GM23248 (cell line): ENCODE measurements at places on chromosomes 6 and 20.

DNA sequence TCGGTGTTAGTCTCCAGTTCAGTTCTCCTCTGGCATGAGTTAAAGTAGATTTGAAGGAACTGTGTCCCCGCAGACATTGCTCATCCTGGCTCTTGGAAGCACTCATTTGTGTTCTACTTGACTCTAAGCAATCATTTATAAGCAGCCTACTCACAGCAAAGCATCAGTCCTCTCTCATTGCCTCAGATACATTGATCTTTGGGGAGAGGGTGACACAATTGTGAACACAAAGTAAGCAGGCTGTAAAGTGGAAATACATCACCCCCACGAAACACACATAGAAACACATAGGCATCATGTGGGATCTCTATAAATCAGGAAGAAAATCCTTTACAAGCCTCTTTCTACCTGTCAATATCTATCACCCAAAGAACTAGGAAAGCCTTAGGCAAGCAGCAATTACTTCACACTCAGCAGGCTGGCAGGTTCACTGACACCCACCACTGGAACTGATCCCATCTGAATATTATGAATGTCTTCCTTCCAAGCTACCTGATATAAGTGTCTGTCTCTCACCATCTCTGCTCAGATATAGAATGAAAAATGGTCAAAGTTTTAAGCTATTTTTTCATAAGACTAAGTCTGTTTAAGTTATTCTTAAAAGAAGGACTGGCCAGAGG lies 675.8 kb downstream of the HACE1 start:
- DNase-seq: no peak

DNA sequence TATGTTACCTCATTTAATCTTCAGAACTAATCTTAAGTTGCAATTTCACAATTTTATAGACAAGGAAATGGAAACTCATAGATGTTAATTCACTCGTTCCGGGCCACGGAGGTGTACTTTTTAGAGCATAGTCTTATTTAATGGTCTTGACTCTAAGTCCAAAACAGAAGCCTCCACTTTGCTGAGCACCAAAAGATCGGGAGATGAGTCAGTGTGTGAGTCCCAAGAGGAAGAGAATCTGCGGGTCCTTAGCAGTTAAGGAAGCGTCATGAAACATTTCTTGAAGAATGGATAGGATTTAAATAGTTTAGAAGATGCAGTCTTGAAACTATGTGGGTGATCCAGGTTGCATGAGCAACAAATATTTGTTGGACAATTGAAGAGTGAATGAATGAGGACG lies 231.8 kb upstream of the QKI start:
- no peak for DNase-seq

DNA sequence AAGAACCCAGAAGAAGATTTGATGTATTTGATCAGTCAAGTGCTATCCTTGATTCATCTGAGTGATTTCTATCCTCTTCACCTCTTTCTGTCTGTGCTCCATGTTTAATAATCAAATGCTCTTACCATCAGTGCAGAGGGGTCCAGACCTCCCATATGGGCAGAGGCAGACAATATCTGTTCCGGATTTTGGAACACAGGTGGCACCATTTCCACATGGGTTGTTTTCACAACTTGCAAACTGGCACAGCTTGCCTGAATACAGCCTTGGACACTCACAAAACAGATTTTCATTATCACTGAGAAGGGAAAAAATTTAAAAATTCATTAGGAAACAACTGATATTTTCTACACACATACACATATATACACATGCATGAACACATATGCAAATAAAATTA lies 228.5 kb downstream of the PHF3 start:
- no peak for DNase-seq

DNA sequence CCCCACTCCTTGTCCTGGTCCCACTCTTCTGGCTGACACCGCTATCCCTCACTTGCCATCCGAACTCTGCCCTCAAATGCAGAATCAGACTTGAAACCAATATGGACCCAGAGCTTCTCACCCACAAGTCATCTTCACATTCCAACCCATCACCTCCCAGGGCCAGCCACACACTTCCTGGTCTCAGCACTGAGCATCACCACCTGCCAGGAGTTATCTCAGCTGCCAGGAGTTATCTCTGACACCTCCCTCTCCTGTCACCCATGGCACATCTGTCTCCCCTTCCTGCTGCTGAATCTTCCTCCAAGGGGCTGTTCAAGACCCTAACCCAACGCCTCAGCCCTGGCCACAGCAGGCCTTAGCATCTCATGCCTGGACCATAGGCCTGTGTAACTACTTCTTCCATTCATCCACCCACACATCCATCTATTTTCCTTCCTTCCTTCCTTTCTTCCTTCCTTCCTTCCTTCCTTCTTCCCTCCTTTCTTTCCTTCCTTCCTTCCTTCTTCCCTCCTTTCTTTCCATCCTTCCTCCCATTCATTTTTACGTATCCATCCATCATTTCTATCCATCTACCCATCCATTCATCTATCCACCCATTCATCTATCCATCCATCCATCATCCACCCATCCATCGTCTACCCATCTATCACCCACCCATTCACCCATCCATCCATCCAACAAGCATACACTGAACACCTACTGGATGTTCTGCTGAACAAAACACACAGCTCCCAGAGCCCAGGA lies 74.6 kb upstream of the NNAT start:
- DNase-seq: no peak

- DNase-seq: no peak
Observed at GRCh38 chr6:4773181-4773580, 3.0 kb upstream of the CDYL start.

DNA sequence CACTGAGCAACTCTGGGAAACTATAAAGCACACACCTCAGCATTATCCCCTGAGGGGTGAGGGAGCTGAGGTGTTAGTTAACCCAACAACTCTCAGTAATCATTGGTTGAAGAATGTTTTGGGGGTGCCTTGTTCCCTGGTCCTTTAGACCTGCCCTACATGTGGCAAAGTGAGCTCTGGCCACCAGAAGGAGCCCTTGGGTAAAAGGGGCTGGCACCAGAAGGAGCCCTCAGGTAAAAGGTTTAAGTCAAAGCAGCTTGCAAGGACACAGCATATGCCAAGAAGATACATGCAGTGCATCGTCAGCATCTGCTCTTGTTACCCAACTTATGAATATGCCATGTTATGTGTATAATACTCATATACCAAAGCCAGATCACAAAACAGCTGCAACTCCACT lies 1081.7 kb downstream of the KIF16B start:
- DNase-seq: no peak

DNA sequence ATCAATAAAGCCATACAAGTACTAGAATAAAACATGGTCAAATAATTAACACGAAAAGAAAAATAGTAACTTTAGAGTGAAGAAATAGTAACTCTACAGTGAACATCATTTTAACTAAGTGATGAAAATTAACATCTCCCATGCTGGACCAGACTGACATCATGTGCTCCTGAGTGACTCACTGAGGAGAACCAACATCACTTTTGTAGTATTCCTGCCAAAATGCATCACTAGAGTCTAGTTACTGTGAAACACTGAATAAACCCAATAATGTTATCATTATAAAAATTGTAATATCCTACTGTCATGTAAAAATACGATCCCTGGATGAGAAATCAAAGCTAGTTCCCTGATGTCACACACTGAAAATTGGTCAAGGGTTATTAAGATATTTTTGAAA lies 361.3 kb downstream of the CD109 start:
- DNase-seq: peak; percentile 32

GRCh38 chr20:14612391-14612790 lies 275.0 kb upstream of the FLRT3 start:
- DNase-seq: peak; percentile 36

DNA sequence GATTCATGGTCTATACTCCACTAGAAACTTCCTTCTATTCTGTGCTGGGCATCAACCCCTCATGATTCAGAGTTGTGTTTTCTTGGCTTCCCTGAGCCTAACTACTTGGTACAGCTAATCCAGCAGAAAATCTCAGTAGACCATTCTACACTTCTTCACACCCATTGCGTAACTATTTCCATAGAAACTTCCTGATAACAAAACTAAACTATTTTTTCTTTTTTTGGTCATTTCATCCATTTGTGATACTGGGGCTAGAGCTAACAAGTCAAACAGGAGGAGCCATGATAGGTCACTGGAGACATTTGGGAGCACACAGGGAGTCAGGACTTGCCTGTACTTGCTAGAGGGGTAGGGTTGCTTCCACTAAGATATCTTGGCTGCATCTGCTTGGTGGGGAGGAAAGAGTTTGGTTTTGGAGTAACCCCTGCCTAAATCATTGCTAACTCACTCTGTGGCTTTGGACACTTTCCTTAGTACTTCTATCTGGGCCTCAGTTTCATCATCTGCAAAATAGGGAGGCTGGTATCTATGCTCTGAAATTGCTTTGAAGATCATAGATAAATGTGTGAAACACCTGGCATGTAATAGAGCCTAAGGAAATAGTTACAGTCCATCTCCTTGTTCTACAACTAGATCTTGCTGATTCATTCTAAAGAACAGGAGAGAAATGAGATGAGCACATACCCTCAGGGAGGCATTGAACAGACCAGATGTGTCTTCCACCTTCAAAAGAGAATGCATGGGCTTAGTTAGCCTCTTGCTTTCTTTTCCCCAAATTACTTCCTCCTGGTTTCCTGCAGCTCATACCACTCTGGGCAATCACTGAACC lies 127.9 kb upstream of the ADGRF1 start:
- peak; percentile 61 for DNase-seq

DNA sequence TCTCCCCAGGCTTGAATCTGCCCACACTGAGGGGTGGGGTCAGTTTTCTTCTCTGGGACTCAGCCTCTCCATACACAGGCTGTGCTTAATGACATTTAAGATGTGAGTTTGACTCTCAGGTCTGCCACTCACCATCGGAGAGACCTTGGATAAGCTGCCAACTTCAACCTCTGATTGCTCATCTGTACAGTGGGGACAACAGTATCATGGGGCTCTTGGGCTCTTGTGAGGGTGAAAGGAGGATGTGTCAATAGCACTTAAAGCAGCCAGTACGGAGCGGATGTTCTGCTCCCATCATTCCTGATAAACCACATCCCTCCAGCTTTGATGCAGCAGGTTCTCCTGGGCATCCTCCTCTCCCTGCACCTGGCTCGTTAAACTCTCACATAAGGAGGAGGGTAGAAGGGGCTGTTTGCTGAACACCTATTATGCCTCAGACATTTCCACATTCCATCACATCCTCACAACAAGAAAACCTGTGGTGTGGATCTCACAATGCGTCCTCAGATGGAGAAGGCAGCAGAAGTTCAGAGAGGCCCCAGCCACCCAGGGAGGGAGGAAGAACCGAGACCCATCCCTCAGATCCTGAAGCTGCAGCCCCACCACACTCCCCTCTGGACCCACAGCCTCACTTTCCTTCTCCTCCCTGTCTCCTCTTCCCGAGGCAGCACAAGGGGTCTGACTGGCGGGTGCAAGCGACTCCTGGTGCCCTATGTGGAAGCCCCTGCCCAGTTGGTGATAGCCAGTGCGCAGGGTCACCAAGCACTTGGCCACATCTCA lies 1.9 kb upstream of the PDYN start:
- no peak for DNase-seq

- no peak for DNase-seq
Observed at GRCh38 chr6:7254980-7255835, 57.8 kb downstream of the SSR1 start.

DNA sequence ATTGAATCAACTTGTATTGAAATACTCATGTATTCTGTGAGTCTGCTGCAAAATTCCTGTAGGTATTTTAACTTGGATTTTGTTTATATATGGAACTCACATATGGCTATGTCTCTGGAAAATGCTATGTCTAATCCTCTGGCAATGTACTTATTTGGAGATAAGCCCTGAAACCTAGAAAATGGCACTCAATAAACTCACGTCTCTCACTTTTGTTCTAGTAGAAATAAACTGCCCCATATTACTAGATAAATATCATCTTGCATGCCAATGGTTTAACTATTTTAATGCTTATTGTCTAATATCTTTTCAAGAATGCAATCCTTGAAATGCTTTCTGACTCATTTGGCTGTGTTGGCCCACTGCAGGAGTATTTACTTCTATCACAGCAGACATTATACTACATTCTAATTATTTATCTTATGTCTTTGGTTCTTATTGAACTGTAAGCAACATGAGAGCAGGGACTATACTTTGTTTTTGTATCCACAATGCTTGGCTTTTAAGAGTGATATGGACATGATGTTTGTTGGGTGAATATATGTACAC lies 292.2 kb upstream of the RSPO3 start:
- peak; percentile 32 for DNase-seq

GRCh38 chr6:116866281-116866871 lies 10.7 kb upstream of the RFX6 start:
- DNase-seq: no peak

- no peak for DNase-seq
Observed at GRCh38 chr6:63261820-63262219, 50.6 kb downstream of the FKBP1C start.

DNA sequence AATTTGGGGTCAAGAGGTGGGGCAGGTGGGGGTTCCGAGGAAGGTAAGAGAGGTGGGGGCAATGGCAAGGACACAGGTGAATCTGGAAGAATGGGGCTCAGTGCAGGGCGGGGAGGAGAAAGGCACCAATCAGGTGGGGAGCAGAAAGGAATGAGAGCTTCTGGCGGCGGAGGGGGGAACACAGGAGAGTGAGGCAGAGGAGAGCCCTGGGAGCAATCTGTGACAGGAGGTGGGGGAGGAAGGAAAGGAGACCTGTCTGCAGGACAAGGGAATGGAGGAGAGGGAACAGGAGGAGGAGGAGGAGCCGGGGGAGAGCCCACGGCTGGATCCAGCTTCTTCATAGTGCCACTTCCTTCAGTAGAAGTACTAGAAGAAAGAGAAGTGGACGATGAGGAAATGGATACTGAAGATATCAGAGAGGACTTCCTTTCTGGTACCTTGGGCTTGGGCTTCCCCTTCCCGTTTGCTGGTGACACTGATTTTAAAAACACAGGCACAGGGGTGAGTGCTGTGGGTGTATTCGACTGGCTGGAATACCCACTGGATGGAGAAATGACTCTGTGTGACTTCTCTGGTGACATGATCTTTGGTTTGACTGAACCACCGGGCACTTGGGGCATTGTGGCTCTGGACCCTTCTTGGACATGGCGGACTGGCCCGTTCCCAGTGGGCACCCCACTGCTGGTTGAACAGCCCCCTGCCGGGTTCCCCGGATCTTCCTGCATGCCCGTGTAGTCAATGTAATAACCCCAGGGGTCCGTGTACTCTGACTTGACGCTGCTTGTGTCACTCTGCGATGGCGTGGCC lies 27.4 kb downstream of the HEBP2 start:
- no peak for DNase-seq

DNA sequence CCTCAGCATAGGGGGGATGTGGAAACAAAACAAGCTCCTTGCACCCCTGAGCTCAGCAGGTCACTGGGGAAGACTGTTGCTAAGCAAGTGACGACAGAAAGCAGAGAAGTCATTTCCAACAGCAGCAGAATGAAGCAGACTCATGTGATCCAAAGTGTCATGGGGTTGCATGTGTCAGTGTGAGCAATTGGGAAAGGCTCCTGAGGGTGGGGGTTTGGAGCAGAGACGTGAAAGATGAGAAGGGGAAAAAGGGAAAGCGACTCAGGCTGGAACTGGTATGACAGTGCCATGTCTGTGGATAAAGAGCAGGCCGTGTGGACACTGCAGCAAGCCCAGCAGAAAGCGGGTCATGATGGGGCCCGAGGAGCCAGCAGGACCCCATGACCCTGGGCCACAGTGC lies 363.9 kb downstream of the PREX1 start:
- DNase-seq: peak; percentile 69

GRCh38 chr6:157510323-157511188 lies 129.6 kb downstream of the ZDHHC14 start:
- no peak for DNase-seq
